Metanephros (tissue), 2 donors: ENCODE measurements at places on chromosomes 6 and 20. TPM values are rescaled to one million over a fixed set of nuclear protein-coding genes. Genes with fewer than 3 reads are reported as not detected.

Gene CEP85L
- total RNA-seq: 34.6 TPM

Gene GPR6
- not detected for total RNA-seq

Gene PRR18
- 0.18 TPM for total RNA-seq

Gene RIPOR2
- 18.2 TPM for total RNA-seq

Gene RFX6
- not detected for total RNA-seq

Gene IPCEF1
- total RNA-seq: 8.8 TPM

Gene TBCC
- 34.6 TPM for total RNA-seq
